ENCODE measurements at places on chromosomes 5 and 9. TPM values are rescaled to one million over a fixed set of nuclear protein-coding genes. Genes with fewer than 3 reads are reported as not detected.

DNA sequence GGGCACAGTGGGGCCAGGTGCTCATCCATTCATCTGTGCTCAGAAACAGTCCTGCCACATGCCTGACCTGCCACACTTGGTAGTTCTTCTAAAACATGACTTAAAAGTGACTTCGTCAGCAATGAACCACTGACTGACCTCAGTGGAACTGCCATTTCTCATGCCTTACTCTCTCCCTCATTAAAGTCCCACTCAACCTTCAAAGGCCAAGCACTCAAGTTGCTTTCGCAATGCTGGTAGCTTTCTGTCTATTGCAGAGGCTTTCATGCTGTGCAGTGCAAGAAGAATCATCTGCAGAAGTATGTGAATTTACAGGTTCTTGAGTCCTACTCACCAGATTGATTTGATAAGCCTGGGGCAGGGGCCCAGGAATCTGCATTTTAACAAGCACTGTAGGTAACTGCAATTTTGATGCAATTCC is 23.9 kb downstream of the B4GALT1 start:
- DNase-seq: no peak

DNA sequence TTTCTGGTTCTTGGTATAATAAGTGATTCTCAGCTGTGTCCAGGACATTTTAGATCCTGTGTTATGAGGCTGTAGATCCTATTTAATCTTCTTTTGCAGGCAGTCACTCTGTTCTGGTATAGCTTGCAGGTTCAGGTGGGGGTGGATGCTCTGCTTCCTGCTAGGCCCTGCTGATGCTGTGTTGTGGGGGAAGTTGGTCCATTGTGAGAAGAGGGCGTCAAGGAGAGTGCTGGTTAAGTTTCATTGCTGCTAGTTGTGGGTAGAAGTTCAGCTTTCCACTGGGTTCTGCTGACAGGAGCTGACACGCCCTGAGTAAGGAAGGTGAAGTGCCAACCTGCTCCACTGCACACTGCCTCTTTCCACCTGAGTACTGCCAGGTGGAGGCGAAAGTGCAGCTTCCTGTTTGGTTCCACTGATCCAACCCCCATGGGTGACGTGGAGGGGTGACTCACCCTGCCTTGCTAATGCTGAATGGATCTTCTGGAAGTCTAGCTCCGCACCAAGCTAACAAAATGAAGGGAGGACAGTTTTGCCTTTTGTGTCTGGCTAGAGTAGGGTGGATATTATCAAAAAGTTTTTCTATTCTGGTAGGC is 16.3 kb downstream of the NMRK1 start:
- DNase-seq: no peak

GRCh38 chr5:160353379-160353778 is 17.0 kb downstream of the C1QTNF2 start:
- no peak for DNase-seq

- no peak for DNase-seq
These were observed 111.0 kb upstream of the SLC25A48 start for GRCh38 chr5:135723491-135723890.

DNA sequence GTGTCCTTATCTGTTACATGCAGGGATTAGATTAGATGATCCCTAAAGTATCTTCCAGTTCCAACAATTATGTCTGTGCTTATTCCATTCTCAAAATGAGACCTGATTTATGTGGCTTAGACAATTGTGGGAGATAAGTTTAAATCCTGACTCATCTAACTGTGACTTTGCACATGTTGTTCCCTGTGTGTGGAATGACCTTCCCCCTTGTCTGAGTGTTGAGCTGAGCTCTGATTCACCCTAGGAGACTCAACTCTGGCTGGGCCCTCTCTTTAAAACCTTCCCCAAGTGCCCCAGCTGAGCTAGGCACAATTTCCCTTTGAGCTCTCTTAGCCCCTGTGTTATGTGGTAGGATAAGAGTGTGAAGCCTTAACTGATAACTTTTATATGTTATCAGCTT is 118.9 kb upstream of the ELL2 start:
- DNase-seq: no peak

GRCh38 chr5:33267801-33268200 is 173.0 kb upstream of the TARS1 start:
- peak; percentile 73 for DNase-seq

- DNase-seq: peak; percentile 75
These were observed 93.4 kb downstream of the SIL1 start for GRCh38 chr5:139104577-139105276.

DNA sequence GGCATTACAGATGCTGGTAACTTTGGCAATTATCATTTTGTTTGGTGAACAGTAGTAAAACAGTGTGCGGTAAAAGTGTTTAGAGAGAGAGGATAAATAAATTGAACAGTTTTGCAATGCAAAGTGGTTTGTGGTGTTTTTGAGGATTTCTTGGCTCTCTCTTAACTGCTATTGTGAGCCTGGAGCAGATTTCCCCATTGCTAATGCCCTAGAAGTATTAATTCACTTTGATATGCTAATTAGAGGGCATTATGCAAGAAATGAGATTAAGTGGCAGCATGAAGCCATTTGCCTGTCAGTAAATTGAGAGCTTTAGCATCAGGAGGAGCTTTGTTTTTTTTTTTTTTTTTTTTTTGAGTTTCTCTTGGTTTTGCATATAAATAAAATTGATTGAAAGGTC is 8.2 kb downstream of the PBX3 start:
- DNase-seq: no peak

DNA sequence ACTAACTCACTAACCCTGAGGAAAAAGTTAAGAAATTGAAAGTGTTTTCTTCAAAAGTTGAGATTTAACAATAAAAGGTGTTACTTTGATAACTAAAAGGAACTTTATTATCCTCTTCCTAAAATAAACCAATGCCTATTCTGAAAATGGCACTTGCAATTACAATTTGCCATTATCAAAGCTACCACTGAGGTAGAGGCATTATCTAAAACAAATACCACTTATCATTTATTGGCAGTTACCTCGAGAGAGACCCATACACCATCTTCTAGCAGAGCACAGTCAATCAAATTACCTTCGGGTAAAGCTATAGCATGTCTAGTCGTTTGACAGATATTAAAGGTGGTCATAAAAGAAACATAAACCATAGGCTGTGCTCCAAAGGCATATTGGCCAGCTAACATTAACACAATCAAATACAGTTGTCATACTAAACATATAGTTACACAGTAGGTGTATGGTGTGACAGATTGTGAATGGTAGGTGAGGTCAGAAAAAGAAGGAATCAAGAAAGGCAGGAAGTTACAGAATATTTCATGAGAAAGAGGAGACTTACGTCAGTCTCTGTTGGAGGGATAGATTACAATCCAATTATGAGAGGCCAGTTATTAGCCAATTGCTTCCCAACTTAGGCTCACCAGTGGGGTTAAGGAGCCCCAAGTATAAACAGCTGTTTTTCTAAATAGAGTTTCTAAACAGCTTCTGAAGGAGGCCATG is 56.3 kb downstream of the VCAN start:
- no peak for DNase-seq

DNA sequence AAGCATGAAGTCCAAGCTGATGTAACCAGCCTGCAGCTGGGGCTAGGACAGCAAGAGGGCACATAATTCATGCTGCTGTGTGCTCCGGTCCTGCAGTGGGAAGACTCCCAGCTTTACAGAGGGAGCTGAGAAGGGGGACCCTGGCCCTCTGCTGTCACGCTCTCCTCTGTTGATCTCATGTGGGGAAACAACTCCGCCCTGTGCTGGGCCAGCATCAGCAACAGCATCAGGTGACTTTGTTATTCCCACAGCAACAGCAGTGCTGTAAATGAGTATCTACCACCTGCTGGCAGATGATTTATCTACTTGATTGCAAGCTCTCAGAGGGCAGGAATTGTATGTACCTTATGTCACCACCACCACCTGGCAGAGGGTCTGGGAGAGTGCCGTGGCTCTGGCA is 176.2 kb downstream of the COL23A1 start:
- no peak for DNase-seq

- DNase-seq: no peak
These were observed 551.9 kb downstream of the BNC2 start for GRCh38 chr9:16318516-16319060.

- DNase-seq: no peak
These were observed 81.9 kb downstream of the MAP1B start for GRCh38 chr5:72189146-72189545.

GRCh38 chr5:170483701-170484458 is 19.9 kb upstream of the KCNIP1 start:
- DNase-seq: no peak

DNA sequence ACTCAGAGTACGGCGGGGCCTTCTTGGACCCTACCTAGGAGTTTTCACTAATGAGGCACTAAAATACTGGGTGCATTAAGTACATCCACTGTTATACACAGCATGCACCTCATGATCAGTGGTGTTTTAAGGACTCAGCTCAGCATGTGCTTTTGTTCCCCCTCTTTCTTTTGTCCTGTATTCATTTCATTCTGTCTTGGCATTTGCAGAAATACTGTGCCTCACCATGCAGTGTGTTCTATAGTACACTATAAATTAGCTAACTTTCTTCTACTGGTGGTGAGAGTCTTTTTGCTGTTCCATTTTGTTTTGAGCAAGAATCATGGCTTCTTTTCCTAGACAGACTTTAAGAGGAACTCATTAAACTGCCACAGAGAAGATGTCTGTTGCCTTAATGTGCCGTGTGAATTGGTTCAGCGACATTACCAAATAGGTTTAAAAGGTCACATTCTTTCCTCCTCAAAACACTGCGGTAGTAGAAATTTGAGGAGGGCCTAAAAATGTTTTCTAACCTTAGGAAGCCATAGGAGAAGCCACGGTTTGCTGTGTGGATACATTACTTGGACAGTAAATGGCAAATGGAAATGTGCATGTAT is 276.6 kb downstream of the MAST4 start:
- no peak for DNase-seq

DNA sequence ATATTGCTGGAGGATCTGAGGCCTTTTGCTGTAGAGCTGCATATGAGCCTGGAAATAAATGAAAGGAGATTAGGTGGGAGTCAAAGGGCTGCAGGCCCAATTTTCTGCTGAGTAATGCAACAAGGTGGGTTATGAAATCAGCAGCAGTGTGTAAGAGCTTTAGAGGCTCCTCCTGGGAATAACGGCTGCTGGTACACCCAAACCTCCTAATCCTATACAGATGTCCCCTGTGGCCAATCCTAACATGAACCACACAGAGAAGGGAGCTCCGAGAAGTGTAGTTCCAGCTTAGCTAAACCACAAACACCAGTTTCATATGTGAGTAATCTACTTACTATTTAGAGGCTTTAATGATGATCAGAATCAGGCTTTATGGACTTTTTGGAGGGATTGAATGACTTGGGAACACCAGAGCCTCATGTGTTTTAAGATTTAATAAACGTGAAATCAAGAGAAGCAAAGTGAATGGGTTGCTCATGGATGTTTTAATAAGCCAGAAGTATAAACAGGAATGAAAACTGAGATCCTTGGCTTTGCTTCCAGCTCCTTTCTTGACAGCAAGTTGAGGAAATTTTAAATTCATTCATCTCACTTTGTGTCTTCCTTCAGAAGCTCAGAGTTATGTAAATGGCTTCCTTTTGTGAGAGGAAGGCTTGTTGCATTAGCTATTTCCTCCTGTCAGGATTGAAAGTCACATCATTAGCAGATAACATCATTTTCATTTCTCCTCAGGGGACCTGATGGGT is 437.5 kb downstream of the TMEM232 start:
- DNase-seq: no peak

The LCNL1 gene
- 0.39 TPM for polyA plus RNA-seq

The CD72 gene
- polyA plus RNA-seq: 2.9 TPM

The ORM2 gene
- not detected for polyA plus RNA-seq

The SLC24A2 gene
- 0.69 TPM for polyA plus RNA-seq
